ENCODE measurements at places on chromosomes 5 and 9.

DNA sequence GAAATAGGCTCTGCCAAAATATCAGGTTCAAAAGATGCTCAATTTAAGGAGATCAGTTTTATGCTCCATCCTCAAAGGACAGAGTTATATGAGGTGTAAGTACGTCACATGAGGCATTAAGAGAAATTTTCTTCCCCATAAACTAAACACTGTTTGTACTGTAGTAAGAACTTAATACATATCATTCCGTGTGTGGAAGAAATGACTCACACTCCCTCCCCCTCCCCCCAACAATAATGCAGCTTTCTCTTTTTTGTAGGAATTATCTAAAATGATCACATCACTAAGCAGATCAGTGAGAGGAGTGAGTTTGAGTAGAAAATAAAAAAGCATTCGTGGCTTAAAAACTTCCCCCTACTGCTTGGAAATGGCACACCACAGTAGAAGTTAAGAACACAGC is 2.2 kb downstream of the CDH12 start:
- DNase-seq = no peak

GRCh38 chr5:158634714-158635113 is 465.0 kb downstream of the EBF1 start:
- DNase-seq = no peak

DNA sequence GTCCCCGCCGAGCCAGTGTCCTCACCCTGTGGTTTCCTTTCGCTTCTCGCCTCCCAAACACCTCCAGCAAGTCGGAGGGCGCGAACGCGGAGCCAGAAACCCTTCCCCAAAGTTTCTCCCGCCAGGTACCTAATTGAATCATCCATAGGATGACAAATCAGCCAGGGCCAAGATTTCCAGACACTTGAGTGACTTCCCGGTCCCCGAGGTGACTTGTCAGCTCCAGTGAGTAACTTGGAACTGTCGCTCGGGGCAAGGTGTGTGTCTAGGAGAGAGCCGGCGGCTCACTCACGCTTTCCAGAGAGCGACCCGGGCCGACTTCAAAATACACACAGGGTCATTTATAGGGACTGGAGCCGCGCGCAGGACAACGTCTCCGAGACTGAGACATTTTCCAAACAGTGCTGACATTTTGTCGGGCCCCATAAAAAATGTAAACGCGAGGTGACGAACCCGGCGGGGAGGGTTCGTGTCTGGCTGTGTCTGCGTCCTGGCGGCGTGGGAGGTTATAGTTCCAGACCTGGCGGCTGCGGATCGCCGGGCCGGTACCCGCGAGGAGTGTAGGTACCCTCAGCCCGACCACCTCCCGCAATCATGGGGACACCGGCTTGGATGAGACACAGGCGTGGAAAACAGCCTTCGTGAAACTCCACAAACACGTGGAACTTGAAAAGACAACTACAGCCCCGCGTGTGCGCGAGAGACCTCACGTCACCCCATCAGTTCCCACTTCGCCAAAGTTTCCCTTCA is 1.4 kb downstream of the GLIS3 start:
- no peak for DNase-seq

GRCh38 chr5:30808996-30809395 is 384.5 kb upstream of the CDH6 start:
- DNase-seq = no peak

DNA sequence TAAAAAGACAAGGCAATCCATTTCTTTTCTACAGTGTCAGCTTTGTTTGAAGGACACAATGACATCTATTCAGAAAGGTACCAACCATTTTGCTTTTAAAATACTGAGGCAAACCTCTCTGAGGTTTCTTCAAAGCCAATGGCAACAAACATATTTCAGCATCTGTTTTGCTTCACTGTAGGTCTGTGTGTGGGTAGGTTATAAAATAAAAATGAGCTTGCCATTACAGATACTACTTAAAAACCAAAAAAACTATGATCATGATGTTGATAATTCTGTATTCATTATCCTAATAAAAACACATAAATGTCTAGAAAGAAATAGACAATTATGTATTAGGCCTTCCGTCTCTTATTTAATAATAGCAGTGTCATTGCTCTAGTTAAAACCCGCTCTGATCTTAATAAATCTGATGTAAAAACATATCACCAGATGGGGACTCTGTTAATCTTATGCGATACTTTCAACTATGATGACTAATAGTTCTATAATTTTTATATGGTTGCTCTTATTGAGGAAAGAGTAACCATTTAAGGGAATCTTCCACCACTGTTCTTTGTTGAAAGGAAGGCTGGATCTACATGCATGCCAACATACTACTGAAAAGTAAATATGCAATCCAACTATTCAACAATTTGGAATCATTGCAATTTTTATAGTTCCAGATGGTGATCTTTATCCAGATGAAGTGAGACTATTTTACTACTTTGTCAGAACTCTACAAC is 647.2 kb downstream of the PDE4D start:
- no peak for DNase-seq

GRCh38 chr9:137445275-137445807 is 4.2 kb upstream of the ENTPD8 start:
- DNase-seq = peak; percentile 90

DNA sequence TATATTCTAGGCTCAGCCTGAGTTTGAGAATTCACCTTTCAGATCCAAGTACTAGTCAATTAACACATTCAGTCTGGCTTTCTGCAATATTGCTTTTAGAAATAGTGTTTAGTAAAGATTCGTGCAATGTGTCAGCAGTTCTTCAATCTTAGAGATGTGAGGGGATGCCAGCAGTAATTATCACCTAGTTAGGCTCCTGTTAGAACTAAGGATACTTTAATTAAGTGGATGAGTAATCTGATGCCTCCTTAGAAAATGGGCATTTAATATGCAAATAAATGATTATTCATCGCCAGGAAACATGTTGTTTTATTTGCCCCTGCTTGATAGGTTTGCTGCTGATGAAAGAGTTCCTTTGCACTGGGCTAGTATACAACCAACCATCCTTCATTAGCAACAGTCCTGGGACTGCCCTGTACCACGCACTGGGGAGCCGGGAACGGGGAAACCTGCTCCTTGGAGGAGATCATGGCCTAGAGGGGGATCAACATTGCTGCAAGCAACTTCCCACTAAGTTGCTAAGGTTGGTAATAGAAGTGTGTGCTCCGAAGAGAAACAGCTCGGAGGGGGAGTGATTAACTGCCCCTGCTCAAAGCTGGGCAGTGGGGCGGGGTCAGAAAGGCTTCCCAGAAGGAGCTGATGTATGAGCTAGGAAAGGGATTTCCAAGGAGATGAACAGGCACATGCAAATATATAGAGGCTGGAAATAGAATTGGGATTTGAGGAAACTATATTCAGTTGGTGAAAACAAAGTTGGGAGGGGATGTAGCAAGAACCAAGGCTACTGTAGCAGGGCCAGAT is 231.8 kb downstream of the DRD1 start:
- peak; percentile 13 for DNase-seq

DNA sequence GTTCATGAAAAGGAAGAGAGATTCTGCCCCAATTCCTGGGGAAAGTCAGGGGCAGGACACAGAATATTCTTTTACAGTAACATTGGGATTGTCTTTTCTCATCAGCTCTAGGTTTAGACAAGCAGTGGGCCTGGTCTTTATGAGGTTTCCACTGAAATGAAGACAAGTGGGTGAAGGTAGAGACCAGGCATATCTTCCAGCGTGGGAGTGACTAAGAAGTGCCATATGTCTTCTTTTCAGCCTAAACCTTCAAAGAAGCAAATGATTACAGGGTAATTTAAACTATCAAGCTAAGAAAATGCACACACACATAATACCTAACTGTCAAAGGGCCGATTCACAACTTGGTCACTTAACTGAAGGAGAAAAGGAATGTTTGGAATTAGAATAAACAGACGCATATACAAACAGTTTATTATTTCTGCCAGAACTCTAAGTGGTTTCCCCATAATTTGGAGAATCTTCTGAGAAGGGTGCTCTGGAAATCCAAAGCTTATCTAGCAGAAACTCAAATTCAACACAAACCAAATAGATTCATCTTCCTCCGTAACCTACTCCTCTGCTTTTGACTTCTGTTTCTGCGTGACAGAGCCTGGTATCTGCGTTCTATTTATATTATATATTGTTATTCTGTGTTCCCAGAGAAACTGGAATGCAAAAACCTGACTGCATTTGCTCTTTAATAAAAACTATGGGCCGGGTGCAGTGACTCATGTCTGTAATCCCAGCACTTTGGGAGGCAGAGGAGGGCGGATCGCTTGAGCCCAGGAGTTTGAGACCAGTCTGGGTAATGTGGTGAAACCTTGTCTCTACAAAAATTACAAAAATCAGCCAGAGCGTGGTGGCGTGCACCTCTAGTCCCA is 22.0 kb upstream of the TEK start:
- DNase-seq = no peak

- no peak for DNase-seq
Observed at GRCh38 chr5:137516251-137516797, 17.2 kb upstream of the SPOCK1 start.

DNA sequence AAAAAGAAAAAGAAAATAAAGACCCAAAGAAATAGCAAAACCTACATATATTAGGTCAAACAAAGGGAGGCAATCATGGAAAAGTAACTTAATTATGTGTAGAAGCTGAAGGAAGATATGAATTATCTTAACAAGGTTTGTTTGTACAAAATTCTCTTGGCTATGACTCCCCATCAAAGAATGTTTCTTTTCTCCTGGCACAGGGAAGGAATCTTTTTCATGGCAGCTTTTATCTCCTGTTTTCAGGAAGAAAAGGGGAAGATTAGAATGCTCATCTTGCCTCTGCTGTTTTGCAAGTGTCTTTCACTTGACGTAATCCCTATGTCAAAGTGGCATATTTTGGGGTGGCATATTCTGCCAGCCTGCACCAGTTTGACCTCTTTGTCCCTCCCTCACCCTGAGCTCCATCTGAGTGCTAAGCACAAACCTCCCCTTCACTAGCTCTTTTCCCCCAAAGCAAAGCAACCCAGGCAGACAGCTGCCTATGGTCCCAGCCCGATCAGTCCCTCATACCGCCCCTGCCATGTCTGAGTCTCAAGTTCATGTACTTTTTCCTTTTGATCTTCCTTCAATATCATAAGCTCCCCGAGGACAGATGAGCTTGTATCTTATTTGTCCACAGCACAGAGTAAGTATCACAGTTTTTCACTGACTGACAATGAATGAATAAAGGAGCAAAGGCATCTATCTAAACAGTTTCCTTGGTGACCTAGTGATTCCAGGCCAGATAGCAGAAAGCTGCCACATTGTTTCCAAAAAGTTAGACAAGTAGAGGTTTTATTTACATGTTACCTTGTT is 242.8 kb upstream of the ANKRD55 start:
- DNase-seq = no peak

Measured in WTC11 (cell line).